Stimulated activated CD4-positive, alpha-beta T cell treated with anti-CD3 and anti-CD28 coated beads, Interleukin-2, amount 100 ng/mL, for 24 hours (primary cell): ENCODE measurements at places on chromosomes 2 and 18.

DNA sequence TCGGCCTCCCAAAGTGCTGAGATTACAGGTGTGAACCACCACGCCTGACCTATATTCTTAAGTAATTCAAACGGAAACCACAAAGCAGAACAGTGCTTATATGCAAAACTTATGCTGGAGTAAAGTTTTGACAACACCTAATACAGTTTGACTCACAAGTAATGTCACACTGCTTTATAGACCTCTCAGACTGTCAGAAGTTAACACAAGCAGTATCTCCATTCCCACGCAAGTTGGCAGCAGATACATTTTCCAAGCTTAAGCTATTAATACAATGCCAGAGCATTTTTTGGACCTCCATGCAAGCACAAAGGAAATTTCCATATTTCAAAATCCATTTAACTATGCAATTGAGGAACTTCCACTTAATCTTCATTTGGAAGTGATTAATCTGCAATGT, 21.0 kb upstream of the SANBR start:
- no peak for DNase-seq

DNA sequence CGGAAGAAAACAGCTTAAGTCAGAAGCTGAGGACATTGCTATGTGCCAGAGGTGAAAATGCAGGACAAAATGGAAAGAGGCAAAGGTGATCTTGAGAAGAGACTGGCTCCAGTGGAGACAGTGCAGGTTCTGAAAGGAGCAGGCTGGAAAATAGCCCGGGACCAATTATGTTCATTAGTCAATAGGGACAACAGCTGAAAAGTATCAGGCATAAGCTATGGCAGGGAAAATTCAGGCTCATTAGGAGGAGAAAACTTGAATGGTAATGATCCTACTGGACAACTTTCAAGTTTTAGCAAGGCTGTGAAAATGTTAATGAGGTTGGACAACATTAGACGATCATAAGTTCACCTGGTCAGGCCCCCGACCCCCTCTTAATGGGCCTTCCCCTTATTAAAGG, 60.2 kb downstream of the GALNT14 start:
- no peak for DNase-seq

DNA sequence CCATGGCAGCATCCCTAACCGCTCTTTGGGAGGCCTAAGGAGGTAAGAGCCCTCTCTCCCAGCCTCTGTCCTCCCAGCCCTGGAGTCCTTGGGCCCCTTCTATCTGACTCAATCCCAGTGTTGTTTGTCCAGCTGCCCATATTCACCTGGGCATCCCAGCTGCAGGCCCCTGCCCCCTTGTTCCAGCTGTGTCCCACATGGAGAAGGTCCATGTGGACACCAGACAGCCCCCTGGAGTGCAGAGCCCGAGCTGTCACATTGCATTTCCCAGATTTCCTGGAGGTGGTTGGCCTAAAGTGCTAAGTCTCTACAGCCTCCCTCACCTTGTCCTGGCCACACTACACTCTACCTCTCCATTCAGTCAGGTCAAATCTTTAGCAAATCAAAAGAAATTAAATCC, 42.5 kb downstream of the PSD4 start:
- no peak for DNase-seq

DNA sequence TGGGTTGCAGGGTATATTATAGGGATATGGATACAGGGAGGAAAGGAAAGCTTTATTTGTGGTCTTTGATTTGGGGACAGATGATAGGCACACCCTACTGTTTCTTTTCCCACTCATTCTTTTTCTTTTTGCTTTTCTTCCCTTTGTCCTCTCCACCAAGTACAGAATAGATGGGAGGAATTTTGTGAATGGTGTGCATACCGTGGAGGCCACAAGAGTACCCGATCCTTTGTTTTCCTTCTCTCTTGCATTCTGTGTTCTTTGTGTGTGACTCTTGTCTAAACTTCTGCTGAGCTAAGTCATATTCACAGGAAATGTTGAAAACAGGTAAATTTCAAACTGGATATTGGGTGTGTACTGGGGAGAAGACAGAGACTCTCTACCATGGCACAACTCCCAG, 321.4 kb upstream of the SLC8A1 start:
- DNase-seq: no peak

GRCh38 chr2:195486987-195487644, 169.9 kb upstream of the SLC39A10 start:
- DNase-seq: no peak

GRCh38 chr2:122191331-122191730, 435.9 kb downstream of the TSN start:
- DNase-seq: no peak

- DNase-seq: no peak
Observed at GRCh38 chr18:26091047-26091630, 726 bp upstream of the SS18 start.

- no peak for DNase-seq
Observed at GRCh38 chr18:36043153-36043552, 24.2 kb downstream of the RPRD1A start.

- DNase-seq: no peak
Observed at GRCh38 chr2:73972846-73973245, 11.9 kb upstream of the TET3 start.

DNA sequence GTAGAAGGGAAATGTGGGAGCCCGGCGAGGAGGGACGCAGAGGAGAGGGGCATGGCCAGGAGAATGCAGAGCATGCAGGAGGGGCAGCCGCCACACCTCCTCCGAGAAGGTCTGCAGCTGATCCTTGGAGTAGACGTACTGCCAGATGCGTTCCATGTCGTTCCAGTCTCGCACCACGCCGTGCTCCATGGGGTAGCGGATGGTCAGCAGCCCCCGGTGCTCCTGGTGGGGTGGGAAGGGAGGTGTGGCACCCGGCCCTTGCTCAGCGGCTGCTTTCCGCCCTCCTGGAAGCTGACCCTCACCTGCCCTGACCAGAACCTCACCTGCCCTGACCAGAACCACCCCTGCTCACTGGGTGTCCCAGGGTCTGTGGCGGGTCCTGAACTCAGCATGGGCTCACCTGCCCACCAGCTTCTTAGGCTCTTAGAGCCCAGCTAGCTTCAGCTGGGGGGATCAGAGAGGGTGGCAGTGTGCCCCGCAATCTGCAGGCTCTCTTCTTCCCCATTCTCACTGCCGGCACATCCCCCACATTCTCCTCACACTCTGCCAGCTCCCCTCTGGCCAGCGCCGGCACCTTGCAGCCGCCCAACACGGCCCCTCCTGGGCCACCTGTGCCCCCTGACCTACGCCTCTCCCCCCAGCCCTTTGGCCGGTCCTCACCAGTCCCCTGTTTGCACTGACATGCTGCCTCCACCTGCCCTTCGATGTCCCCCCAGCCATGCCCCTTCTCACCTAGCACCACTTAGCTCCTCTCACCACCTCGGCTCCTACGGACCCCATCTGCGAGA, 4.4 kb downstream of the ACTR1B start:
- no peak for DNase-seq

- DNase-seq: no peak
Observed at GRCh38 chr18:55111271-55111670, 152.0 kb upstream of the CCDC68 start.

DNA sequence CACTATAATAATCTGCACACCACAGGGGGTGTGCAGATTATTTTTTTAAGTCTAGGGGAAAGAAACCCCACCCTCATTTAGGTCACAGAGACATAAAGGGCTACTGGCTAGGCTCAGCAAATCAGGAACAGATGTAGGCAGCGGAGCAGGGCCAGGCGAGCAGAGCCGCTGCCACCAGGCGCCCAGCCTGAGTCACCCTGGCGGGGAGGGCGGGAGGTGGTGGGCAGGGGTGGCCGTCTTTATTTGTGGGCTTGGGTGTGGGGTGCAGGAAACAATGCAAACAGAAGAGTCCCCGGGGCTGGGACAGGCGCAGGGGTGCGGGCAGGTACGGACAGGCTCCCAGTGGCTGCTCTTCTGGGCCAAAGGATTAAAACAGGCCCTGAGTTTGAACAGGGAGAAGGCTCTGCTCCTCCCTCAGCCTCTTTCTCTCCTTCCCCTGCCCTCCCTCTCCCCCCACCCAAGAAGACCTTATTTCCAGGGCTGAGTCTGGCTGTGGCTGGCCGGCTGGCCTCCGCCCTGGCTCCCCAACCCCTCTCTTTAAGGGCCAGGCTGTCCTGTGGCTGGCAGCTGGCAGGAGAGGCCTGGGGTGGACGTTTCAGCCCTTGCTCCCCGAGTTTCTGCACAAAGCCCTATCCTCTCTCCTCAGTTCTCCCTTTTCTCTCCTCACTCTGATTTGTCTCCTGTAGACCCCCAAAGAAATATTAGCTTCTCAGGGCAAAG, 142.9 kb upstream of the SMAD2 start:
- no peak for DNase-seq

GRCh38 chr2:96265349-96265839, 403 bp downstream of the TMEM127 start:
- peak; percentile 41 for DNase-seq

DNA sequence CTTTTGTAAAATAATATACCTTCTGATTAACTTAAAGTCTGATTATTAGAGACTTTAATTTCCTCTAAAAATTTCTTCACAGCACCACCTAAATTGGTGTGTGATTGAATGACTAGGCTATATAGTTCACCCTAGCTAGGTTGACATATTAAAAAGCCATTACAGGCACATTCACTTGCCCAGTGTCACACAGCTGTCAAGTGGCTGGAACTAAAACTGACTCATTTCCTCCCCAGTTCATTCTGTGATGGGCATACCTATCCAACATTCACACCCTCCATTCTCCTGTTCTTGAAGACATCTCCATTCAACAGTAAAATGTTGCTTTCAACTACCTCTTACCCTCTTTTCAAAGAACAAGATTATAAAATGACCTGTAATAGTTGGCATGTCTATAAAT, 334.5 kb downstream of the ARHGAP15 start:
- no peak for DNase-seq
